T-cell (primary cell): ENCODE measurements at places on chromosomes 3 and 15.

GRCh38 chr15:69597061-69597592 lies 144.5 kb downstream of the RPLP1 start:
- peaks cover 17% of the 10 kb centered on the region for H3K4me1 ChIP-seq
- H3K36me3 ChIP-seq, result no peaks in the 10 kb centered on the region
- peaks cover 27% of the 10 kb centered on the region for H3K27me3 ChIP-seq
- H3K27ac ChIP-seq, result no peak overlapping the region

- H3K27me3 ChIP-seq, result no peaks in the 10 kb centered on the region
- H3K4me1 ChIP-seq, result no peaks in the 10 kb centered on the region
- H3K4me3 ChIP-seq, result no peak overlapping the region
- no peak overlapping the region for H3K27ac ChIP-seq
- H3K36me3 ChIP-seq, result peaks cover 54% of the 10 kb centered on the region
Measured at GRCh38 chr15:59069430-59069829, 35.5 kb upstream of the CCNB2 start.

DNA sequence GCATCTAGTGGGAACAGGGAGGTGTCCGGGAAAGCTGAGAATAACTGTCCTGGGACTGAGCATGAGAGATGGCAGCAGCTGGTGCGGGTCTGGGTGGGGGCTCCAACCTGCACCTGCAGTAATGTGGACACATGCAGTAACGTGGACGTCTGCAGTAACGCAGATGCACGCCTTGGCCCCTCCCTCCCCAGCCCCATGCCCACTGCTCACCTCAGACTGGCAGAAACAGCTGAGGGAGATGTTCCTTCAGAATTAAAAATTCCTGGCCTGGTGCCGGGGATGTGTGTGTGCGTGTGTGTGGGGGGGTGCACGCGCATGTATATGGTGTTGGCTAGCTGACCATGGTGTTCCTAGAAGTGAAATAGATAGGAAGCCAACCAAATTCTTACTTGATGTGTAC lies 86.7 kb upstream of the OXTR start:
- no peaks in the 10 kb centered on the region for H3K36me3 ChIP-seq
- no peaks in the 10 kb centered on the region for H3K4me1 ChIP-seq
- DNase-seq, result no peak
- H3K27ac ChIP-seq, result no peak overlapping the region
- H3K27me3 ChIP-seq, result peaks cover 3% of the 10 kb centered on the region
- no peak overlapping the region for H3K4me3 ChIP-seq

GRCh38 chr15:52731732-52732470 lies 52.7 kb upstream of the ATOSA start:
- H3K4me3 ChIP-seq, result no peak overlapping the region
- no peaks in the 10 kb centered on the region for H3K36me3 ChIP-seq
- no peak for DNase-seq
- no peak overlapping the region for H3K27ac ChIP-seq
- peaks cover 9% of the 10 kb centered on the region for H3K4me1 ChIP-seq
